ENCODE measurements at places on chromosomes 3 and 15. TPM values are rescaled to one million over a fixed set of nuclear protein-coding genes. Genes with fewer than 3 reads are reported as not detected.

Gene ACAA1
- total RNA-seq: 44.5 TPM

Gene SLC4A7
- total RNA-seq: 13.7 TPM

Gene PDE8A
- total RNA-seq: 11.4 TPM

Gene HCN4
- total RNA-seq: 0.14 TPM

Gene APOD
- total RNA-seq: not detected

Gene LEKR1
- total RNA-seq: 0.29 TPM
